ENCODE measurements at places on chromosomes 12 and 14.

- no peak for DNase-seq
These were observed 196.3 kb upstream of the PLEKHG7 start for GRCh38 chr12:92506460-92506859.

DNA sequence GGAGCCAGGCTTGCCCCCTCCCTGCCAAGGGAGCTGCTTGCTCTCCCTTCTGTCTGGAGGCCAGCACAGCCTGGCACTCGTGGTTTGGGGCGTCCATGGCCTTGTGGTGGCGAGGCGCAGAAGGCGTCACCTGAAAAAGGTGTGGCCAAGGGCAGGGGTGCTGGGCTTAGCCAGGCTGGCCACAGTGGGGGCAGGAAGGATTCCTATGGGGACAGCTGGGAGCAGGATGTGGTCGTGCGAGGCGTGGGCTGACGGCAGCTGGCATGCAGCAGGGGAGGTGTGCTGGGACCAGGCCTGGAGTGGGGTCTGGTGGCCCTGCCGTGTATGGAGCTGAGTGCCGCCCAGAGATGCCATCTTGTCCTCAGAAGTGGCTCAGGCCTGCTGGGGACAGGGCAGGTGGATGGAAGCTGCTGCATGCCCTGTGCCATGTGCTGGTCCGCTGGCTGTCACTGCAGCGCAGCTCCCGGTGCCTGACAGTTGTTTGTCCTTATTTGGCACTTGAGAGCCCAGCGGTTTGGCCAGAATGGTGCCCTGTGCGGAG lies 30.0 kb downstream of the SH2B3 start:
- DNase-seq, result no peak

DNA sequence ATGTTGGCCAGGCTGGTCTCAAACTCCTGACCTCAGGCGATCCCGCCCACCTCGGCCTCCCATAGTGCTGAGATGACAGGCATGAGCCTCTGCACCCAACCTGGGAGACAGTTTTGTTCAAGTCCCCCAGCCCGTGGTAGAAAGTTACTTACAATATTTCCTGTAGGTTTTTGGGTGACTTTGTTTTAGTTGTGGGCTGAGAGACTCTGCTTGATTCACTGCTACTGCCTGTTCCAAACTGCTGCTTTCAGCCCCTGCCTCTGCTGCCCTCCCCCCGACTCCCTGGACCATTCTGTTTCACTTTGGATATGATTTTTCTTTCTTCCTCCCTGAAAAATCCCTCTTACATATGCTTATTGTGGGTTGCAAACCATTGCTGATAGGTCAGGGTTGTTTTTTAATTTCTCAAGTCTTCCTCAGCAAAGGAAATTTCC lies 13.4 kb upstream of the PCNX1 start:
- DNase-seq, result no peak

DNA sequence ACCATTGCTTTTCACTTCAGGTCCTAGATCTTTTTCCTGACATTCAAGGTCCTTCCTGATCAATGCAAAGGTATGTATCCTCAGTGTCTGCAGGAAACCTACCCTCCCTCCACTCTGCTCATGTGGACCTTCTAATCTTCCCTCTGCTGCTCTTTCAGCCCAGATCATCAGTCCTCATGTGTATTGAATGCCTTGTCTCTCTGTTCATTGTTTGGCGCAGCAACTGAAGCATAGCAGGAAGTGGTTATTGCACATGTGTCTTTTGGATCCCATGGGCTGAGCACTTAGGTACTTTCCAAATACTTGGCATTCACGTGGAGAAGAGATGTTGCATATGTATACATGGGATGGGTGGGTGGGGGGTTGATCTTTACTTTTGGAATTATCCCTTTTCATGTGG lies 4.3 kb upstream of the NIN start:
- peak; percentile 62 for DNase-seq

DNA sequence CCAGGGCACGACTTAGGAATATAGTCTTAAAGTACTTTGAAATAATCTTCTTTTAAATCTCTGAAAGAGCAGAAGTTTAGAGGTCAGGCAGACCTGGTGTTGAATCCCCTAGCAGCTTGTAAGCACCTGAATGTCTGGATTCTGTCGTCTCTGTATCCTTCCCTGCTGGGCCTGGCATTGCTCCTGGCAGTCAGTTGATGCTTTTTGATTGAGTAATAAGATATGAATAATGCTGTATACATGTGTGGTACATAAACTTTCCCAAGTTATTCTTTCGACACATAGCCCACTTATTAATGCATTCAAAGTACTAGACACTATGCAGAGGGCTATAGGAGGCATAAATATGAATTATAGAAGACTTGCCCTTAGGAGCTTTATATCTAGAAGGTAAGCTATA lies 31.4 kb downstream of the EVL start:
- peak; percentile 74 for DNase-seq

GRCh38 chr14:77344377-77344996 lies 23.7 kb downstream of the GSTZ1 start:
- DNase-seq, result peak; percentile 18

DNA sequence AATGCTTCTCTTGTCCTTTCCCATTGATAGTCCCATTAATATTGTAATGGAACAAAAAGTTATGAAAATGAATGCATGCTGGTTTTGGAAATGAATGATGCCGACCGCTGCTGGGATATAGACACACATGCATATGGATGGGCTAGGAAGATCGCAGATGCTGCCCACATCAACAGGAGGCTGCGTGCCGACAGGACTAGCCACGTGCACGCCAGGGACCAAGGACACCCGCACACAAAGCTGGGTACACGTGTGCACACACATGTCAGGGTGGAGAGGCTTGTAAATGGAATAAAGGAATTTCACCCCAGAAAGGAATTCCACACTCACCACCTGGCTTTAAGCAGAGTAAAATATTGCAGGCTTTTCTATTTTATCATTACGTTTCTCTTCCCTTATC lies 153.8 kb upstream of the VASH1 start:
- no peak for DNase-seq

DNA sequence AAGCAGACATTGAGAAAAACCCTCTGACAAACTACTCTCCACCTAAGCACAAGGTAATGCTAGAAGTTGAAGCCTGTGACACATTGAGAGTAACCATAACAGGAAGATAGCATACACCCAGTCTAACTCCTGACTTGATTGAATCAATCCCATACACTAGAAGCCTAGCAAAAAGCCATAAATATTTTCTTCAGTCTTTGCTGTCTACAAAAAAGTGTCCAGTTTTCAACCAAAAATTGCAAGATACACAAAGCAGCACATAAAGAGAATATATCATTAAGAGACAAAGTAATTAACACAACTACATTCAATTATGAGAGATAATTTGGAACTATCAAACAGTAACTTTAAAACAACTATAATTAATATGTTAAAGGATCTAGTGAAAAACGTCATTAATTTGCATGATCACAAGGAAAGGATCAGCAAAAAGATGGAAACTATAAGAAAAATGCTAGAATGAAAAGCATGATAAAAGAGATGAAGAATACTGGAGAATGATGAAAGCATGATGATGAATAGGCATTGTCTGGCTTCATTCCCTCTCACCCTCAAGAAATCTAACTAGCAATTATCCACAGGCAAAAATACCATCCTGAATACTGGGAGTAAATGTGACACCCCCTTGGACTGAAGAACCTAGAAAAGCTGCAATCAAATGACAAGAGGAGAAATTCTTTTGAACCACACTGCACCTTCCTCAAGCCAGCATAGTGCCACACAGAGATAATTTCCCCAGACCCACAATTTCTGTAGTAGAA lies 119.6 kb downstream of the LLPH start:
- no peak for DNase-seq

- DNase-seq, result no peak
These were observed 87.7 kb downstream of the GLT1D1 start for GRCh38 chr12:128940974-128941373.

DNA sequence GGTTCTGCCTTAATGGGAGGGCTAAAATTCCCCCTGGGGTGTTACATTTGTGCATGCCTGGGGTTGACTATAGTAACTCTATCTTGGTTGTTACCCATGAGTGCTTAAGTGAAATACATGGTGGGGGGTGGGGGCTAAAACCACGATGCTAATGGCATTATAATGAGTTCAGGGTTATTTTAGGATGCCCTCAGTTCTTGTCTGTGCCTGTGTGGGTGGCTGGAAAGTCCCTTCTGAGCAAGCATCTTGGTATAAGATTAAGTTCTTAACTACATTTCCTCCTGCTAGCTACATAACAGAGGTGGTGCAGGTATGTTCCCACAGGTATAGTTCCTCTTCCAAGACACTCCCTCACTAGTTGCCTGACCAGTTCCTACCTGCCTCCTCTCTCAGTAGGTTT lies 822.3 kb downstream of the LRFN5 start:
- no peak for DNase-seq

GRCh38 chr12:65602610-65603295 lies 221.5 kb upstream of the HMGA2 start:
- peak; percentile 96 for DNase-seq

DNA sequence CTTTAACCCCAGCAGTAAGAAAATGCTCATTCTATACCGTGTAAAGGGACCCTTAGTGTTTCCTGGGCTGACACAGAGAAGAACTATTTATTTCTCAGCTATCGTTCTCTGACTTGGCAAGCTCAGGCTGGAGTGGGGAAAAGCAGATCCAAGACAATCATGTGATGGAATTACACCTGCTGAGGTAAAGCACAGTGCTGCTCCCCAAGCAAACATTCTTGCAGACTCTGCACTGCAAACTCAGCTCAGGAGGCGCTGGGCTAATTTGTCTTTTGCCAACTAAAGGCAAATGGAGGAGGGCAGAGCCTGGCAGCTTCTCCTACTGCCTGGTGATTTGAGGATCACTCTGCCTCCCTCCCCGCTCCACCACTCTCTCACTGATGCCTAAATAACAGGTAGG lies 57.8 kb upstream of the FUT8 start:
- no peak for DNase-seq

GRCh38 chr14:105177082-105177481 lies 4.0 kb downstream of the NUDT14 start:
- DNase-seq, result no peak

DNA sequence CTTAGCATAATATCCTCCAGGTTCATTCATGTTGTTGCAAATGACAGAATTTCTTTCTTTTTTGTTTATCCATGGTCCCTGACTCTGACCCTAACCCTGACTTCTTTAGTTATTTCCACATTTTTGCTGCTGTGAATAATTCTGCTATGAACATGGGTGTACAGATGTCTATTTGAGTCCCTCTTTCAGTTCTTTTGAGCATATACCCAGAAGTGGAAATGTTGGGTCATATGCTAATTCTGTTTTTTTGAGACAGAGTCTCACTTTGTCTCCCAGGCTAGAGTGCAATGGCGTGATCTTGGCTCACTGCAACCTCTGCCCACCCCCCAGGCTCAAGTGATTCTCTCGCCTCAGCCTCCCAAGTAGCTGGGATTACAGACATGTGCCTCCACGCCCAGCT lies 33.1 kb downstream of the KNTC1 start:
- no peak for DNase-seq

GRCh38 chr14:58215191-58215914 lies 15.4 kb downstream of the ACTR10 start:
- DNase-seq, result no peak

DNA sequence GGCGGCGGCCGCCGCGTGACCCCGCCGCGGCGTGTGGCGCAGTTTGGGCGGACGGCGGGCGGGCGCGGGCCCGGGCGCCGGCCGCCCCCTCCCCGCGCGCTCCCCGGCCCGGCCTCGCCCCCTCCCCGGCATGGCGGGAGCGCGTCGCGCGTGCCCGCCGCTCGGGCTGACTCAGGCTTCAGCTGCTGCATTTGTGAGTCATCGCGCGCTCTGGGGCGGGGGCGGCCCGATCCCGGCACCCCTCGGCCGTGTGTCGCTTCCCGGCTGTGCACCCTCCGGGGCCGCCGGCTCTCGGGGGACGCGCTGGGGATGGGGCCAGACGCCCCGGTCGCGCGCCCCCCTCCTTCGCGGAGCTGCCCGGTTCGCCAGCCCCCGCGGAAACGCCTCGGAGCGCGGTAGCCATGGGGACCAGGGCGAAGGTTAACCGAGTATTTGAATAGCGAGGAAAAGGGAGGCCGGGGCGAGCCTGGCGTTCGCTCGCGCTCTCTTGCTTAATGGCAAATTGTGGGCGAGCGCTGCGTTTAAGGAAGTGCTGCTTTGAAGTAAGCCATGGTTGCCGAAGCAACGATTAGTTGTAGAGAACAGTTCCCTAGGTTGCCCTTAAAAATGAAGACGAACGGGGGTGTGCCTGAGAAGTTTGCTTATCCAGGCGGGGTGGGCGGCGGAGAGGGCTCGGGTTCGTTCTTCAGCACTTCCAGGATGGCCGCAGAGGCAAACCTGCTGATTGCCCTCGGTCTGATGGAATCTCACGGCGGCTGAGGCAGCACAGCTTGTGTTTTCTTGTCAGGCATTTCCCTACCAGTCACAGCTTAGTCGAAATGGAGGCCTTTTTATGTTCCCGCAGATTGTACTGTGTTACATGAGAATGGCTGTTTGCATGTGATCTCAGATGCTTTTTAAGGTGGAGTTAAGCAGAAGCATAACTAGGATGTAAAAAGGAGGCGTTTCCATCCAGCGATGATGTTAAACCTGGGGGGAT lies 896 bp downstream of the EIF5 start:
- peak; percentile 83 for DNase-seq

DNA sequence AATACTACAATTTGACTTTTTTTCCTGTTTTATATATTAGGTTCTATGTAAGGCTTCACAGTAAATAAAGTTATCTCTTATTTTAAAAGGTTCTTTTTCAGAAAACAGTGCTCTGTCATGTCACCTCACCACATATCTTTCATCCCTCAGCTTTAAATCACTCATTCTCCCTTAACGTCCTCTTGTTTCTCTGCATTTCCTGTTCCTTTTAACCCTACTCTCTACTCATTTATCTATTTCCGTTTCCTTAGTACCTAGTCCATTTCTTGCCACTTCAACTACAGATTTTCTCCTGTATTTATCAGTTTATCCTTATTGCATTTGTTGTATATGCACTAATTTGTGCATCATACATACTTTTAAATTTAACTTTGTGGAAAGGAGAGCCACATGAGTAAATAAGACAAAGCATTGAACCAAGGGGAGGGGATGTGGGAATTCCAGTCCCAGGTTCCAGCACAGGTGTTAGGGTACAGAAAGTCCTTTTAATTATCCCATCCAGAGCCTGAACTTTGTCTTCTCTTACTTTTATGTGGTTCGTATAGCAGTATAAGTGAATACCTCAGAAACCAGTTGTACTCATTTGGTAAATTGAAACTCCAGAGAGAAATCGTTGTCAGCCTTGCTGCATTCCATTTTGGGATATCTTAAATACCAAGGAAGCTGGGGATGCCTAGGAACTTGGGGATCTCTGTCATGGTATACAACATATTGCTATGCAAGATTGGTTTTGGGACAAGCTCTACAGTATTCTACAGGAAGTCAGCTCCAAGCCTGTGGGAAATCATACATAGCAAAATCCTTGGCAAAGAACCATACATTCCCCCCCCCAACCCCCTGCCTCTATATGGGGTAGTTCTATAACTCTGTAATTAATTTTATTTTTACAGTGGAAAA lies 120.5 kb downstream of the DIP2B start:
- peak; percentile 74 for DNase-seq

GRCh38 chr14:55048900-55049436 lies 2.5 kb upstream of the MAPK1IP1L start:
- DNase-seq, result no peak
